ENCODE measurements at places on chromosomes 6 and 20.

DNA sequence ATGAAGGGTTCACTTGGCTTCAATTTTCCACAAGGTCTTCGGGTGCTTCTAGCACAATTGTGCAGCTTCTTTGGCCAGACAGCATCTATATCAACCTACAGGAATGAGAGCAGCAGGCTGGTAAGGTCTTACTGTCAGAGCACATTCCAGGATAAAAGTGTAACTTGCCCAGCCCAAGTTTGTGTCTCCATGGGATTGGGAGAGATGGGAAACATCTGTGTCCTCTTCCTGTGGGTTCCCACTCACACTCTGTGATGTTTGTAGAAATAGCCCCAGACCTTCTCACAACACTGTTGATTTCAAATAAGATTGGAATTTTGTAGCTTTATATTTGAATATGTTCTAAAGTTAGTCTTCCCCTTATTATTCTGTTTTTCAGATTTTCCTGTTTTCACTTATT, 83.4 kb upstream of the RGS17 start:
- DNase-seq: no peak

DNA sequence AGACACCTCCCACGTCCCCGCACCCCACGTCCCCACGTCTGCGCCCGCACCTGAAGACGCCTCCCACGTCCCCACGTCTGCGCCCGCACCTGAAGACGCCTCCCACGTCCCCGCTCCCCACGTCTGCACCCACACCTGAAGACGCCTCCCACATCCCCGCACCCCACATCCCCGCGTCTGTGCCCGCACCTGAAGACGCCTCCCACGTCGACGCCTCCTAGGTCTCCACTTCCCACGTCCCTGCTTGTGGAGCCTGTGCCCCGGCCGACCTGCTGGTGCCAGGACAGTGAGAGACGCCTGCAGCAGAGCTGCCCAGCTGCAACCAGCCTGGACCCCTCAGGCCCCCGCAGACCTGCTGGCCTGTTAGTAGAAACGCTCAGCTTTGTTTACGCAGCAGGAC, 22.6 kb downstream of the ANKRD60 start:
- DNase-seq: no peak

- DNase-seq: no peak
Measured at GRCh38 chr6:24272553-24272952, 85.3 kb downstream of the DCDC2 start.

- DNase-seq: no peak
Measured at GRCh38 chr20:64256282-64256935, 861 bp downstream of the PCMTD2 start.

- DNase-seq: peak; percentile 73
Measured at GRCh38 chr6:50826803-50827202, 8.1 kb downstream of the TFAP2B start.

GRCh38 chr20:49187330-49187850, 744 bp downstream of the STAU1 start:
- DNase-seq: no peak

DNA sequence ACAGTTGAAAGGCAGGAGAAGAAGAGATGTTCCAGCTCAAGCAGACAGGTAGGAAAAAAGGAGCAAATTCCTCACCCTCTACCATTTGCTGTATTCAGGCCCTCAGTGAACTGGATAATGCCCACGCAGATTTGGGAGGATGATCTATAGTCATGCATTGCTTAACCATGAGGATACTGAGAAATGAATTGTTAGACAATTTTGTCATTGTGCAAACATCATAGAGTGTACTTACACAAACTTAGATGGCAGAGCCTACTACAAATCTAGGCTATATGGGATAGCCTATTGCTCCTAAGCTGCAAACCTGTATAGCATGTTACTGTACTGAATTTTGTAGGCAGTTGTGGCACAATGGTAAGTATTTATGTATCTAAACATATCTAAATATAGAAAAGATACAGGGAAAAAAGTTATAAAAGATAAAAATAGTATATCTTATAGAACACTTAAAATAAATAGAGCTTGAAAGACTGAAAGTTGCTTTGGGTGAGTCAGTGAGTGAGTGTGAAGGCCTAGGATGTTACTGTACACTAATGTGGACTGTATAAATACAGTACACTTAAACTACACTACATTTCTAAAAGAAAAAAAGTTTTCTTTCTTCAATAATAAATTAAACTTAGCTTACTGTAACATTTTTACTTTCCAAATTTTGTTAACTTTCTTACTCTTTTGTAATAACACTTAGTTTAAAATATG, 672.3 kb downstream of the UTRN start:
- no peak for DNase-seq

DNA sequence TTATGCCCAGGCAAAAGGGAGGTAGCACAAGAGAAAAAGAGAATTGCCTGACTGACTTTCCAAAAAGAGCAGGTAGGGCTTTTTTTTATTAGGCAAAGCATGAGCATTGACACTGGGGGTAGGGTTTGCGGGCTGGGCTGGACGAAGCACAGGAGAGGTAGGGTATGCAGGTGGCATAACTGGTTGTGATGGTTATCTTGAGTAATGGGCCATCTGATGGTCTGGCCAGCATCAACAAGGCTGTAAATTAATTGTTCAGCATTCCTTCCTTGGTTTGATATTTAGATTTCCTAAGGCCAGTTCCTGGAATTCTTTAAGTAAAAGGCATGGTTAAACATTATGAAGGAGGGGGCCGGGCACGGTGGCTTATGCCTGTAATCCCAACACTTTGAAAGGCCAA, 13.9 kb upstream of the BFSP1 start:
- DNase-seq: no peak

- DNase-seq: peak; percentile 93
Measured at GRCh38 chr6:137570393-137570792, 76.2 kb upstream of the OLIG3 start.

- DNase-seq: no peak
Measured at GRCh38 chr20:56360133-56360907, 1.5 kb downstream of the FAM210B start.

GRCh38 chr6:144908004-144908403, 622.9 kb downstream of the UTRN start:
- no peak for DNase-seq

DNA sequence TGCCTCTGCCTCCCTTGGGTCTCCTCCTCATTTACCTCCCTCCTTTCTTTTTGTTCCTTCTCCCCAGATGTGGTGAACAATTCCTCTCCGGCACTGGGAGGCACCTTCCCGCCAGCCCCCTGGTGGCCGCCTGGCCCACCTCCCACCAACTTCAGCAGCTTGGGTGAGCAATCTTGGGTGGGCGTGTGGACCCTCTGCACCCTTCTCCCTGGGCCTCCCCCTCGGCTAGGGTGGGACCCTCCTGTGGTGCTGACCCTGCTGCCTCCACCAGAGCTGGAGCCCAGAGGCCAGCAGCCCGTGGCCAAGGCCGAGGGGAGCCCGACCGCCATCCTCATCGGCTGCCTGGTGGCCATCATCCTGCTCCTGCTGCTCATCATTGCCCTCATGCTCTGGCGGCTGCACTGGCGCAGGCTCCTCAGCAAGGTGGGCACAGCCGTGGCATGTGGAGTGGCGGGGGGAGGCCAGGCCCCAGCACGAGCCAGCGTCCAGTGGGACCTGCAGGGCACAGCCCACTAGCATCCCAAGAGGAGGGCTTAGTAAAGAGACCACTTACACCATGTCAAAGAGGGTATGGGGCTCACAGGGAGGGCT, 8.8 kb downstream of the DDR1 start:
- no peak for DNase-seq

Measured in NCI-H1417 treated with DMSO at 0.1 percent for 48 hours (cell line).